Upper lobe of right lung (tissue), 1 donor: ENCODE measurements at places on chromosomes 2 and 18.

GRCh38 chr2:231152800-231153557, 28.1 kb upstream of the HTR2B start:
- no peak for DNase-seq

DNA sequence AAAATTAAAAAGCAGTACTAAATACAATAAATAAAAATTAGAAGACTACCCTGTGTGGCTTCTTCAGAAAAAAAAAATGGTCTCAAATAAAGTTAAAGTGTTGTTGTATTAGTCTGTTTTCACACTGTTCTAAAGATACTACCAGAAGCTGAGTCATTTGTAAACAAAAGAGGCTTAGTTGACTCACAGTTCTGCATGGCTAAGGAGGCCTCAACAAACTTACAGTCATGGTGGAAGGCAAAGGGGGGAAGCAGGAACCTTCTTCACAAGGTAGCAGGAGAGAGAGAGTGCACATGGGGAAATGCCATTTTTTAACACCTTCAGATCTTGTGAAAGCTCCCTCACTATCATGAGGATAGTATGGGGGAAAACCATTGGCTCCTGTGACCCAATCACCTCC, 612.8 kb downstream of the RNF144A start:
- DNase-seq: no peak

- DNase-seq: no peak
Observed at GRCh38 chr2:44741507-44741906, 200.0 kb upstream of the SIX3 start.

DNA sequence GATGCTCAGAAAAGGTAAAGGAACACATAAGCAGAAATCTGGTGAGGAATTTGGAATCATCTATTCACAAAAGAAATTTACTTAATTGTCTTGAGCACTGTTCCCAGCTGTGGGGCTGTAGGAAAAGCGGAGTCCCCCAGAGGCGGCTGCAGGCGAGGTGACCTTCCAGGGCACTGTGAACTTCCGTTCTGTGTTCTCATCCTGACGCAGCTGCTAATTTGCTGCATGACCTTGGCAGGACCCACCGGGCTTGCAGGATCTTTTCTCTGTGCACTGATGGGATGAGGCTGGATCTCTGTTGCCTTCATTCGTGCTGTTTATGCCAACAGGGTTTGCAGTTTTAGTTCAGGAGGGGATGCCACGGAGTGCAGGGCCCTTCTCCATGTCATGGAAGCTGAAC, 301.9 kb upstream of the MYT1L start:
- DNase-seq: no peak

DNA sequence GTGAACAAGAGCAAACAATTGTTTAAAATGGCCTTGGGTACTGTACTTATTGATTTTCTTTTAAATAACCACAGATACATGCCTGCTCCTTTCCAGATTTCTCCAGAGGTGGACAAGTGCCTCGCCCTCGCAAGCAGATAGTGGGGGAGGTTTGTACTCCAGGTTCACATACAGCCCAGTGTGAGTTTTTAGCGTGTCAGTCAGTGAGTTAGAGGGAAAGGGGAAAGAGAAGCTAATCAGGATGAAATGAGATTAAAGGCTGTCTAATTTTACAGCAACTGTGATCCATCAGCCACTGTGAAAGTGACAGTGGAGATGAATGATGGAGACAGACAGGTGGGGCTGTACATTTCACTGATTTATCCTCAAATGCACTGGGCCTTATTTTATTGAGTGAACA, 74.7 kb downstream of the KLHL14 start:
- DNase-seq: no peak

- DNase-seq: no peak
Observed at GRCh38 chr2:100207411-100207885, 65.1 kb upstream of the AFF3 start.

- no peak for DNase-seq
Observed at GRCh38 chr2:36820942-36821605, 124.6 kb downstream of the VIT start.

DNA sequence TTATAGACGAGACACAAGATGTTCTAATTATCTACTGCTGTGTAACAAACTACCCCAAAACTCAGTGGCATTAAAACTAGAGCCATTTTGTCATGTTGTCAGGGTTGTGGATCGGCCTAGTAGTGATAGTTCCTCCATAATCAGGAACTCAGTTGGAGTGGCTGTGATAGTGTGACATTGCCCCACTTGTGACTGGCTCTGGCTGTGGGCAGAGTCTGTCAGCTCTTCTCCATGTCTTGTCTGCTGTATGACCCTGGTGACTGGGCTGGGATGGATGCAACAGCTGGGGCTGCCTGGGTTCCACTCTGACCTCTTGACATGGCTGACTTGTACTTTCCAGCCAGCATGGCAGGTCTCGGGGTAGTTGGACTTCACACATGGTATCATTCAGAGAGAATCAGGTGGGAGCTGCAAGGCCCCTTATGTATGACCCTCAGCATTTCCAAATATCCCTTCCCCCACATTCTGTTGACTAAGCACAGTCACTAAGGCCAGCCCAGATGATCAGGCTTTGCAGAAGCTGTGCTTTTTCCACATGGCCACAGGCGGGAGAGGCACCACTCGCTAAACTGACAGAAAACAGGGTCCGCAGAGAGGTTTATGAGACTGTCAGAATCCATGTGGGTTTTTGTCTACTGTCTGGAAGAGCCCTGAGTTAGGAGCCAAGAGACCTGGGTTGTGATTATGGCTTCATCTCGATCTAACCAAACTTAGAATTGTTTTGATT, 50.3 kb downstream of the SETBP1 start:
- DNase-seq: no peak

GRCh38 chr18:61972389-61973264, 79.8 kb upstream of the RNF152 start:
- no peak for DNase-seq

DNA sequence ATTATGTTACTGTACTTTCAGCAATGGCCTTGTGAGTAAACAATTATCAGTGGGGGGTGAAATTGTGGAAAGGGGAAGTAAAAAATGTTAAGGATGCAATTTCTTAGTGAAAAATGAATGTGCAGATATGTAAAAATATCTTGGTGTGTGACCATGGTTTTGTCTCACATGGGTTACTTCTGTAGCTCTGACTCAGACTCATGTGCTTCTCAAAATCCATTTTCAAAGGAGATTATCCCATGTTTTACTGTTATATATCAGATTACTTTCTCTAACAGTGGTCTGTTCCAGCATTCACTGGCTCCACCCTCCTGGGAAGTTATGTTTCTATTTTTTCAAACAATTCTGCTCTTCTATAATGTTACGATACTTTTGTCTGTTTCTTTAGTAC, 298.2 kb upstream of the COL3A1 start:
- no peak for DNase-seq

DNA sequence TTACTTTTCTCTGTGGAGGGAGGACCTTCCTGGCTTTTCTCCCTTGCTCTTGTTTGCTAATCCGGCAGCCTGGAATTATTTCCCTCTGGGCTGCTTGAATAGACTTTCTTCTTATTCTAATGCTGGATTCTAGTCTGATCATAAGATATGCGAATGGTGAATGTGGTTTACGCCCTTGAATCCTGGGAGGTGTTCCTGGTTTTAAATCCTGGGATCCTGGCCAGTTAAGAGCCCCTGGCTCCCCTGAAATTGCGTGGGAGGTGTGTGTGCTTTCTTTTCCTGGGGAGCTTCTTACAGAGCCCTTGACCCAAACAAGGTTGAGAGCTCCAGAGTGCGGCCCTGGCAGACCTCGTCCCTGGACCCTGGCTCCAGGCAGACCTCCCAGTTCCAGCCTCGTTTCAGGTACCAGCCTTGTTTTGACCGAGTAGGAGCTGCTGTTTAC, 2.8 kb downstream of the SH3BP4 start:
- no peak for DNase-seq

DNA sequence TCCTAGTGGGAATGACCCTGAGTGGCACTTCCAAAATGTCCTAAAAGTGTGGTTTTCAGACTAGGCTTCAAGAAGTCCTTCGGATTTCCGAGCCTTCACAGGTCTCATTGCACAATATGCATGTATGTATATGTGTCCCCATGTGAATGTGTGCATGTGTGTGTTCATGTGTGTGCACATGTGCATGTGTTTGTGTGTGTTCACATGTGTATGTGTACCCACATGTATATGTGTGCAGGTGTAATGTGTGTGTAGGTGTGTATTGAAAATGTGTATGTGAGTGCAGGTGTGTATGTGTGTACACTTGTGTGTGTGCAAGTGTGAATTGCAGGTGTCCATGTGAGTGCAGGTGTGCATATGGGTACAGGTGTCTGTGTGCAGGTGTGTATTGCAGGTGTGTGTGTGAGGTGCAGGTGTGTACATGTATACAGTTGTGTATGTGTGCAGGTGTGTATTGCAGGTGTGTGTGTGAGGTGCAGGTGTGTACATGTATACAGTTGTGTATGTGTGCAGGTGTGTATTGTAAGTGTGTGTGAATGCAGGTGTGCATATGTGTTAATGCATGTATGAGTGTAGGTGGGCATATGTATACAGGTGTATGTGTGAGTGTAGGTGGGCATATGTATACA, 124.4 kb upstream of the EPB41L3 start:
- DNase-seq: no peak

- DNase-seq: peak; percentile 43
Observed at GRCh38 chr2:239832490-239833268, 192.5 kb downstream of the NDUFA10 start.

- no peak for DNase-seq
Observed at GRCh38 chr2:165293440-165294420, 54.5 kb downstream of the SCN2A start.

DNA sequence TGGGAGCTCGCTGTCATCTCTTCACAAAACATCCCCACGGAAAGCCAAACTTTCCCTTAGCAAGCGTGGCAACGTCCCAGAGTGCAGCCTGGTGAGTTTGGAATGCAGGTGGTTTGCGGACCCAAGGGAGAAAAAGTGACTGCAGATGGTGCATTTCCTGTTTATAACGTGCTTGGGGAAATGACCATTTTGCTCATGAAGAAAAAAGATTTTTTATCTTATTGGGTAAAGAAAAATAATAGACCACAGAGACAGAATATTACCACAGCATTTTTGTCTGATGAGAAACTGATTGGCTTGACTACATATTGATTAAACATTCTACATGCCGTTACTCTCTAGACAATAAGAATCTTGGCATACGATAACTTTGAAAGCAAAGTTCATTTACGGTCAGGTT, 136.5 kb downstream of the COPS8 start:
- DNase-seq: no peak

- no peak for DNase-seq
Observed at GRCh38 chr2:66507673-66508201, 72.8 kb downstream of the MEIS1 start.

DNA sequence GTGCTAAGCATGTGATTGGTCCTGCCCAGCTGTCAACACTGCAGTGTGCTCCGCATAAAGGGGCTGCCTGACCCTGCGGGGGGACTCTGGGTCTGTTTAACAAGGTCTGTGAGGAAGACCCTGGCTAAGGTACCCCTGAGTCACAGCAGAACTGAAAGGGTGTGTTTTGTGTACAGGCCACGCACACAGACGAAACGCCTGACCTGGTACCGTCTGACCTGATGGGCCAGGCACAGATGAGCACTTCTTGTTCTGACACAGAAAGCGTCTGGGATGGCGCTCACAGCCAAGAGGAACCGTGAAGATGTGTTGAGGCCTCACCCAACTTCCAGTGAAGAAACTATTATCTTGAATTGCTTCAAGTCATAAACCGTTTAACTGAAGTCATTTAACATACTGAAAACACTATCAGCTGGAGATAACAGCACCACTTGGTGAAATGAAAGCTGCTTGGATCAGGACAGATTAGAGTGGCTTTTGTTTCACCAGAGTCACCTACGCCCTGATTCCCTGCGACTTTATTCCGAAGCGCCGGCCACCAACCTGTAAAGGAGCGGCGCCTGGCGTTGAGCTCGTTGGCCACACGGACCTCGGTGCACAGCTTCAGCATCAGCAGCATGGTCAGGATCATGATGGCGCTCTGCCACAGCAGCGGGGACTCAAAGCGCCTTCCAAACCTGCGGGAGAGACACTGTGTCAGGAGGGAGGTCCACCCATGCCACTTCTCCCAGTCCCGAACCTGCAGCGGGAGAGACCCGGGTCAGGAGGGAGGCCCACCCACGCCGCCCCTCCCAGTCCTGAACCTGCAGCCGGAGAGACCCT, 8.5 kb downstream of the SLC66A2 start:
- DNase-seq: peak; percentile 57

- no peak for DNase-seq
Observed at GRCh38 chr2:180195847-180196246, 188.8 kb upstream of the CWC22 start.

DNA sequence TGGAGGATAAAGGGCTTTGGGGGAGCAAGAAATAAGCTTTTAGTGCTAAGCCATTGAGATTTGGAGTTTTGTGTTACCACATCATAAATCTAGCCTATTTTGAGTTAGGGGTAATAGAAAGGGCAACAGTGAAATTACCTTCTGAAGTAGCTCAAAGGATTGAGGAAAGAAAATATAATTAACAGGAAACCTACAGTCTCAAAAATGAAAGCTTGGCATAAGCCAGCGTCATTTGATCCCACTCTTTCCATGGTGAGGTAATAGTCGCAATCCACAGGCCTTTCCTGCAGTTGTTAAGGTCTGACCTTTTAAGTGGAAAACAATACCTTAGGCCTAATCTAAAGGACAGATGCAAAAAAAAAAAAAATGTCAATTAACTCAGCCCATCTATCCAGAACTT, 182.7 kb downstream of the UXS1 start:
- no peak for DNase-seq

DNA sequence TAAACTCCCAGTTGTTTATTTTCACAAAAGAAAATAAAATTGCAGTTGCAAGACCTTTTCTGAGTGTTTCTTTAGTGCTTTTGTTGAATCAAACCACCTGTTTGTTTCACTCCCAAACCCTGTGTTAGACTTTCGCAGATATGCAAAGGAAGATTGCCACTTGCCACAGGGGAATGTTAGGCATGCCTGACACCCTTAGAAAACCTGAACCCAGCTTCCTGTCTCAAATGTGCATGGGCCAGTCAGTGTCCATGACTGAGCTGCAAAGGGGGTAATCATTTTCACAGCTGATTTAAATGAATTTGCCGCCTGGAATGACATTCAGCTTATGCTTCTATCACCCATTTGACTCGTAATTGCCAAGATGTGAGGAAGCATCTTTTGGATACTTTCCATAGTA, 17.5 kb downstream of the TGOLN2 start:
- no peak for DNase-seq

DNA sequence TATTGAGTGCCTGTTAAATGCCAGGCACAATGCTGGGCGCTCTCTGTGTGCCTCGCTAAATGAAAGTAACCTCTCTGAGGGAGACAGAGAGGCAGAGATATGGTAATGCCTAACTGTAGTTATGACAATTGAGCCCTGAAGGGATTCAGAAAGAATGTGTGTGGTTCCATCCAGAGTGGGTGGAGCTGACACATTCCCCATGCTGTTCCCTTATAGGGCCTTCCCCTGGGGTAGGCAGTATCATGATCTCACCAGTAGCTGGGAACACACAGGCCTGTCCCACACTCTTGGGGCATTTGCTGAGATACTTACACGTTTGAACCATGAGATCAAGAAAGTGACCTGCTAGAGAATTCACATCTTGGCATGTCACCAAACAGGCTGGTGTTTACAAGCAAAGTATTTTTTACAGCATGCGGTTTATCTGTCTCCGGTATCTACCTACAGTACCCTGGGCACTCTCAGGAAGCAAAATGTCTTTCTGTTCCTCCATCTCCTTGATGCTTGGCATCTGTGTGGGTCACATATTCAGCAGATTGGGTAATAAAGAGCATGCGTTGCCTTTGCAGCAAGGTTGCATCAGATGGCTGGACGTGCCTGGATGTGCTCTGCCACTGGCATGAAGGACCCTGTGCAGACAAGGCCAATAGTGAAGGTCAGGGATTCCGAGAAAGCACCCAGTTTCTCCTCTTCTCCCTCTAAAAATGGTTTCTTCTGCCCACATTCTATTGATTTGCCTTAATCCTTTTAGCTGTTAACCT, 9.4 kb downstream of the CTIF start:
- DNase-seq: peak; percentile 40
